Daoy (cell line): ENCODE measurements at places on chromosomes 2 and 18. TPM values are rescaled to one million over a fixed set of nuclear protein-coding genes. Genes with fewer than 3 reads are reported as not detected.
A peak's percentile ranks its signal among the peaks of the same experiment; 100 is the strongest.

GRCh38 chr2:45178359-45178758 lies 169.1 kb upstream of the SIX2 start:
- peak; percentile 22 for DNase-seq

- no peak for DNase-seq
These were observed 783.7 kb upstream of the TMEFF2 start for GRCh38 chr2:192978395-192978794.

- no peak for DNase-seq
These were observed 86.6 kb downstream of the SP100 start for GRCh38 chr2:230502593-230502992.

DNA sequence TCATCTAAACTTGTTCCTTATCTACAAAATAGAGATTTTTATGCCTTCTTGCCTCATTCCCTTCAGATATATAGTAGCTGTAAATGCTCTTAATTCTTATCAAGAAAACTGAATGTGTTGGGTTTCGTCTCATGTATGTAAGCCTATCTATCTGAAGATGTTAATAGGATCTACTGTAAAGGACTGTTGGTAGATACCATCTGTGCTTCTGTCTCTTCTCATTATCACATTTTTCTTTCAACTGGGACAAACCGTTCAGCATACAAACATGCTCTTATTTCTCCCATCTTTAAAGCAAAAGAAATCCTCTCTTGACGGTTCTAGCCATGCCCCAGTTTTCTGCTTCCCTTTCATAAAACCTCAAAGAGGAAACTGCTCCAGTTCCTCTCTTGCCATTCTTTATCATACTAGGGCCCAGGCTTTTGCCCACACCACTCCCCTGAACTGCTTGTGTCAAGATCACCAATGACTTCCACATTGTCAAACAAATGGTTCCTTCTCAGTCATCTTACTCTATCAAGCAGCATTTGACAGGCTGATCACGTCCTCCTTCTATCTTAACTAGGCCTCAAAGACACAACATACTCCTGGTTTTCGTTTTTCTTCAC lies 88.7 kb downstream of the ARHGEF33 start:
- DNase-seq: no peak

DNA sequence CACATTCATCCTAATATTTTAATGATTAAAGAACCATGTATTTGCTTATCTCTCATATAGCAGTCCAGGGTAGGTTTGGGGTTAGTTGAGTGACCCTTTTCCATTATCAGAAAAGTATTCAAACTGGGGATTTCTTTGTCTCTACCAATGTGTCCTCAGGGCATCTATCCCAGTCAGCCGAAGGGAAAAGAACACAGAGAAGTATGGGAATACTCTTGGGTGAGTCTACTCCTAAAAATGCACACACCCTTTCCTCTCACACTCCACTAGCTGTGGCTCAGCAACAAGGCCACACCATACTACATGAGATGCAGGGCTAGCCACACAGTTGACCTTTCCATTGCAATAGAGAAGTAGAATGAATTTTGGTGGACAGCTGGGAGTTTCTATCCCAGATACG lies 114.3 kb downstream of the NXPH2 start:
- DNase-seq: no peak

DNA sequence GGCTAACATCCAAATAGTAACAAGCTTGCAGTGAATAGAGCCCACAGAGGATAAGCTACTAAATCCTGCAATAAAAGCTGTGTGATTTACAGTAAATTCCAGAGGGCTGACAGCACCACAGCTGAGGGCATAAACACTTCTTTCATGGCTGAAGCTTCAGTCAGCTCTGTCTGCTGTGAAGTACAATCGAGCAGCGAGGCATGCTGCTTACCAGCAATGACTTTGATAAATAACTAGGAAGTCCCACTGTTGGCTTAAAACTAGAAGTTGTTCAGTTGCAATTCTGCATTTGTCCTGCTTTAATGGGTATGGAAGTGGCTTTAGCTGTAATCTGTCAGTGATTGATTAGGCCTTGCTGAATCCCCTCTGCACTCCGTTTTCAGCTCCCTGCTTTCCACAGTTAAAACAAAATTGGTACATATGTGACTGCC lies 65.2 kb upstream of the FIGN start:
- peak; percentile 10 for DNase-seq

- DNase-seq: peak; percentile 42
These were observed 1.6 kb upstream of the DNER start for GRCh38 chr2:229715895-229716507.

COLEC12 gene
- 1.7 and 2.6 TPM in 2 replicates for total RNA-seq

ITGAV gene
- total RNA-seq: 118 and 128 TPM in 2 replicates

SLC23A3 gene
- 0.63 and 0.86 TPM in 2 replicates for total RNA-seq

PTCD3 gene
- 65.7 and 67.6 TPM in 2 replicates for total RNA-seq
